Fibroblast of the aortic adventitia (primary cell): ENCODE measurements at places on chromosomes 16 and 17.
A peak's percentile ranks its signal among the peaks of the same experiment; 100 is the strongest.

- DNase-seq, result no peak
Observed at GRCh38 chr17:50861334-50861676, 4.8 kb downstream of the TOB1 start.

- peak; percentile 59 for DNase-seq
Observed at GRCh38 chr16:83574388-83574787, 233.4 kb upstream of the HSBP1 start.

DNA sequence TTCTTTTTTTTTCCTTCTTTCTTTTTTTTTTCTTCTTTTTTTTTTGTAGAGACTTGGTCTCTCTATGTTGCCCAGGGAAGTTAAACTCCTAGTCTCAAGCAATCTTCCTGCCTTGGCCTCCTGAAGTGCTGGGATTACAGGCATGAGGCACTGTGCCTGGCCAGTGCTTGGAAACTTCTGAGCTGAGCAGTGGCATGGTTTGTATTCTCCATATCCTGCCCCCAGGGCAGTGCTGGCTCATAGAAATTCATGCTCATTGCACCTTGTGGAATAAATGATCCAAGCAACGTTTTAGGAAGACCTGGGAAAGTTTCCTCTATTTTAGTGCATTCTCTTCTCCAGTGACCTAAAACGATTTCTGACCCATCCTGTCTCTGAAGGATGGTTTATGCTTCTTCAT lies 16.7 kb upstream of the SYT17 start:
- no peak for DNase-seq

- peak; percentile 73 for DNase-seq
Observed at GRCh38 chr16:57185446-57185944, 344 bp downstream of the PSME3IP1 start.

DNA sequence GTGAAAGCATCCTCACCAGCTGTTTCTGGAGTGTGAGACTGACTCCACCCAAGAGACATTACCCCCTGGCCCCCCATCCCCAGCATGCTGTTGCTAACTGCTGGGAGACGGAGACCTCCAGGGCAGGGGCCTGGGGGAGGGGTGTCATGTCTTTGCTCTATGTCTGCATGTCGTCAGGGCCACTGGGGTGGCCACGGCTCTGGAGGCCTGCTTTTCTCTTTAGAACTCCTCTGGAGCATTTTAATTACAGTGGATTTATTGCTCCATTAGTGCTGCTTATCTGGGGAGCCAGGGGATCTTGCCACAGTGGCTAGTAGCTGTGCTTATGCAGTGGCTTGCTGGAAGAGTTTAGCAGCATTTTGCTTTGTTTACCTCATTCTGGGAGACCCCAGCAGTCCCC lies 32.3 kb downstream of the CLEC16A start:
- DNase-seq, result no peak

GRCh38 chr16:66842765-66843164 lies 1.4 kb upstream of the CA7 start:
- DNase-seq, result no peak

DNA sequence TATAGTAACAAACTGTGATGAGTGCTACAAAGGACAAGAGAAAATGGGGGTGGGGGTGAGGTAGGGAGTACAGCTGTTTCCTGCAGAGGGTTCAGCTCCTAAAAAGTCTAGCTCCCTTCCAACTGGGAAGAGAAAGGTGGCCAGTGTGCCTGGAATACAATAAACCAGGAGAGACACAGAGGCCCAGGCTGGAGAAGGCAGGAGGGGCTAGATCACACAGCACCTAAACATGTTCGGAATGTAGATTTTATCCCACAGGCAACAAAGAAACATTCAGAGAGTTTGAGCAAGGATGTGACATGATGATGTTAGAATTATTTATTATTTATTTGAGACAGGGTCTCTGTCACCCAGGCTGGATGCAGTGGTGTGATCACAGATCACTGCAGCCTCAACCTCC lies 10.2 kb downstream of the TEX2 start:
- no peak for DNase-seq

GRCh38 chr17:21215935-21216334 lies 2.0 kb upstream of the TMEM11 start:
- peak; percentile 51 for DNase-seq

DNA sequence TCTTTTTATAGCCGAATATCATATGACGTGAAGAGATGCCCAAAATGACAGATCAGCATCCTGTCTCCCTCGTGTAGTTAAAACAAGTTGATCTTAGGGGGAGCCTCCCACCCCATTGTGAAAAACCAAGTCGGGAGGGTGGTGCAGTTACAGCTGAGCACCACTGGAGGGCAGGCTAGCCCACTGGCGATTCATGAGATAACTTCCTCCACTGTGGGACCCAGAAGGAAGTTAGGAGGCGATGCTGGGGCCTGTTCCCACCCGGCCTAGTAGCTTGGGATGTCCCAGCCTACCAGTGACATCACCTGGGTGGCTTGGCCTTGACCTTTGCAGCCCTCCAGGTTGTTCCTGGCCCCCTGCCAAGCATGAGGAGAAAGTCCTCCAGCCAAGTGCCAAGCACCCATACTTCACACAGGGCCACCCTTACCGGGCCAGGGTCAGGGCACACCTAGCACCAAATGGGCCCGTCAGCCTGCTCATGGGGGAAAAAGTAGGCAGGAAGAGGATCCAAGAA lies 8.1 kb upstream of the CPNE2 start:
- peak; percentile 74 for DNase-seq

- no peak for DNase-seq
Observed at GRCh38 chr17:19345067-19345460, 17.5 kb downstream of the B9D1 start.

DNA sequence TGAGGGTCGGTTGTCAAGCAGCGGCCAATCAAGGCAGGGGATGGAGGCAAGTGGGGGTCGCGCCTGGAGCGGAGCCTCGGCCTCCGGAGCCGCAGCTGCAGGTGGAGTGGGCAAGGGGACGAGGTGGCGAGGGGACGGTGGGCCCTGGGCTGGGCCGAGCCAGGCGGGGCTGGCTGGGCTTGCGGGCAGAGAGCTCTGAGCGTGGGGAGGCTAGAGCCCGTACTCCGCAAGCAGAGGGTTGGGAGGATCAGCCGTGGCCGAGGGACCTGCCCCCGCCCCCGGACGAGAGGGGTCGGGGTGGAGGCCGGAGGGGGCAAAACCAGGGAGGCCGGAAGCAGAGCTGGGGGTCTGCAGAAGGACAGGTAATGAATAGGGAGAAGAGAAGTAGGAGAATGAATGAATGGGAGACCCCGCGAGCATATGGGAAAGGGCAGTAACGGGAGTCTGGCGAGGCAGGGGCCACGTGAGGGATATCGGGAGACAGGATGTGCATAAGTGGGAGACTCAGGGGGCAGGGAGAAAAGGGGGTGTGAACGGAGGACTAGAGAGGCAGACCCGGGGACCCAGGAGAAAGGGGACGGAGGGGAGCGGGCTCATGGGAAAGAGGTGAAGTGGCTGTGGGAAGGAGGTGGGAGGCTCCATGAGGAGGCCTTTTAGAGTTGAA lies at the start of gene KATNB1:
Gene KATNB1, plus strand, starts transcription at position 16 of the 664 bp plus-strand sequence. CDS start 1,474 bp downstream, outside the sequence.
- DNase-seq, result no peak

GRCh38 chr17:79314617-79315357 lies 240.2 kb downstream of the ENGASE start:
- no peak for DNase-seq

DNA sequence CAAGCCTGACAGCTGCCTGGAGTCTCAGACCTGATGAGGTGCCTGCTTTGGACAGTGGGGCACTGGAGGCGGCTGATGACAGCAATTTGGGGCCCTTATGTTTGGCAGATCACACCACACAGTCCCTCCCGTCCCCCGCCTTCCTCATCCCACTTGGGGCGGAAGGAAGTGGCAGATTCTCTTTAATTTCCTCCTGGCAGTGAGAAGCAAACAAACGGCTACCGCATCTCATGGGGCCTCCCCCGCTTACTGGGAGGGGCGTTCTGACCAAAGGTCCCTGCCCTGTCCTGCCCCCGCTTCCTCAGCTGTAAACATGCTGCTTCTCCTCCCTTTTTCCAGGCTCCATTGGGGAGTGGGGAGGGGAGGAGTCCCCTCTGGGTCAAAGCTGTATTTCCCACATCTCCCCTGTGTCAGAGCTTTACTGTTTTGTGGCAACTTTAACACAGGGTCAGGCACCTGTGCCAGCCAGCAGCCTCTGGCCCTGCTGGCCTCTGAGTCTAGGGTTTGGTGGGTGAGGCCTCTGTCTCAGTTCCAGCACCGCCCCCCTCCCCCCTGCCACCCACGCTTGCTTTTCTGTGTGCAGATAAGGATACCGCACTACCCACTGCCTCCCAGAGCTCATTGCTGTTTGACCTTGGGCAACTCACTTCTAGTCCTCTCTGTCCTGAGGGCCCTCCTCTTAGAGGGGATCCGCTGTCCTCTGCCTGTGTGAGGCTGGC lies 5.4 kb upstream of the NFATC3 start:
- DNase-seq, result no peak

- DNase-seq, result no peak
Observed at GRCh38 chr17:63116228-63116627, 150.2 kb downstream of the TANC2 start.

GRCh38 chr17:17090642-17091103 lies 48.4 kb downstream of the MPRIP start:
- no peak for DNase-seq

DNA sequence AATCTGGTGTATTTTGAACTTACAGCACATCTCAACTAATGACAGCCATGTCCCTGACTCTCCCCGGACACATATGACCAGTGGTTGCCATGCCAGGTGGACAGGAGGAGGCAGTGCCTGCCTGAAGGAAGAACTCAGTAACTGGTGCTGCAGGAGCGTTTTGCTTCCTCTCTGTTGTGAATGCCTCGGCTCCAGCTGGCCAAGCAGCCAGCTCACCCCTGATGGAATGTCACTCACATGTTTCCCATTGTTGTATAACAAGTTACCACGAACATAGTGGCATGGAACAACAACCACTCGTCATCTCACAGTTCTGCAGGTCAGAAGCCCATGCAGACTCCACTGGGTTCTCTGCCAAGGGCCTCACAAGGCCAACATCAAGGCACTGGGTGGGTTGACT lies 20.1 kb upstream of the IRF8 start:
- DNase-seq, result peak; percentile 68

DNA sequence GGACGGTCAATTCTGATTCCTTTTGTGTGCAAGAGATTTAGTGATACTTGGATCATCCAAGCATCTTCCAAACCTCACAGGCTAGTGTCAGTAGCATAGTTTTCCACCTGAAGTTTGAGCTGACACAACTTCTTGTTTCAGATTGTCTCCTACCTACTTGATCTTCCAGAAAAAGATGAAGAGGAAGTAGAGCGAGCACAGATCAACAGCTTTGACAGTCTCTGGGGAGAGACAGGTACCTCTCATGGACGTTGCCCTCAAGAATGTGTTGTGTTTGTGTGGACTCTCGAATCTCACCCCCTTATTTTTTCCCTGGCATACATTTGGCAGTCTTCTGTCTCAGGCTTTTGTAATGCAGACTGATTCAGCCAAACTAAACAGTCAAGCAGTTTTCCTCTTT lies 47.4 kb downstream of the CYB561 start:
- no peak for DNase-seq

DNA sequence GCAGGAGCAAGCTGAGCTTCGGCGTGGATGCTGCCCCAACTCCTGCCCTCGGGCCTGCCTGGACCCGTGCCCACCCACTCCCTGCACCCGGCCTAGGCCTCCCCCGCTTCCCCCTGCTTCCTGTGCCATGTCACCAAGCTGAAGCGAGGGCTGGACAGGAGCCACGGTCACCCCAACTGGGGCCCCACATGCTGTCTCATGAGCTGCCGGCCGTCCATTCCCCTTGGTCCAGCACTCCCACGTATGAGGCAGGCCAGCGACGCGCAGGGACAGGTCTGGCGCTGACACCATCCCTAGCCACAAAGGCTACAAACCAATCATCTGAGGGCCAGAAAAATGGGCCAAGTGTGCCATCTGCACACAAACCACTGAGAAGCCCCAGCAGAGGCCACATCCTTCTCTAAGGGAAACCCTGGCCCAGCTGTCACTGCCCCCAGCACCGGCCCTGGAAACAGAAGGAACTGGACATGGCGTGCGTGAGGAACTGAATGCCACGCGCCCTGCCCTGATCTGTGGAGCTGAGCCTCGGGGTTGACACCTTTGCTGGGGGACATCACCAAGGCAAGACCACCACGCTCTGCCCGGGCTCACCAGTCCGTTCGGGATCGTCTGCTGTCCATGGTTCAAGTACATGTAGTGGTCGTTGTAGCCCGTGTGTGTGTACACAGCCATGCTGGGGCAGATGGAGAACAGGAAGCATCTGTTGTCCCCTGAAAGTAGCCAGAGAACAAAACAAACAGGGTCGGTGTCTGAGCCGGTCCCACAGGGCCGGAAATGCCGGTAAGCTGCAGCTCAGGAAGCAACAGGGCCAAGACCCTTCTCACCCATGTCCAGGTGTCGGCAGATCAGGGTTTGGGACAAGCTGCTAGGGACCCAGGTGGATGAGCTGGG lies 22.2 kb downstream of the MEAK7 start:
- DNase-seq, result no peak

DNA sequence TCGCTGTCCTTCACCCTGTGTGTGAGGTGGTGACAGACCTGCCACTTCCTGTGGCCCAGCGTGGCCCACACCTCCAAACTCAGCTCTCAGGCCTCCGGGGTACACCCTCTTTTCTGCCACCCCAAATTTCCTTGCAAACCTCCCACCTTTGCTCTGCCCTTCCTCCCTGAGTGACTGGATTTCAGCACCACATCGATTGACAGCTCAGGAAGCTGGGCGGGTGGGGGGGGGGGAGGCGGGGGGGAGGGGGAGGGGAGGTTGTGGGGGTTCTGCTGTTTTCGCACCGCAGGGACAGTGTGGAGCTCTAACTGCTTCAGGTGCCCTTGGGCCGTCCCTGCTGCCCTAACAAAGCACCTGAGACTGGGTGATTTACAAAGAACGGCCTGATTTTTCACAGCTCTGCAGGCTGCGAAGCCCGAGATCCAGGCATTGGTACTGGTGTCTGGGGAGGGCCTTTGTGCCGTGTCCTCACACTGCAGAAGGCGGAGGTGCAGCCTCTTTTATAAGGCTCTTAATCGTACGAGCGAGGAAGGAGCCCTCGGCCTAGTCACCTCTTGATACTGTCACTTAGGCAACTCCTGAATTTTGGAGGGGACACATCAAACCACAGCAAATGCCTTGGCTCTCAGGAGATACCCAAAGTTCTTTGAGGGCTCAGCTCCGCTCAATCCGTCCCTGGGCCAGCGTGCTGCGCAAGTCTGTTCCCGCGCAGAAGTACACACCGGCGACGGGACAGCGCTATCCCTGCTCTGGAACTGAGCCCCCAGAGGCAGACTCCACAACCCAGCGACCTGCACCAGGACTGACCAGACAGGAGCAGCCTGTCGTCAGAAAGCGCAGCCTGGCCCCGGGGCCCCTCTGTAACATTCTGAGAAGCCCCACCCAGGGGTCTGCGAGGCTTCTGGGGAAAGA lies 3.6 kb downstream of the NDUFAF8 start:
- no peak for DNase-seq

DNA sequence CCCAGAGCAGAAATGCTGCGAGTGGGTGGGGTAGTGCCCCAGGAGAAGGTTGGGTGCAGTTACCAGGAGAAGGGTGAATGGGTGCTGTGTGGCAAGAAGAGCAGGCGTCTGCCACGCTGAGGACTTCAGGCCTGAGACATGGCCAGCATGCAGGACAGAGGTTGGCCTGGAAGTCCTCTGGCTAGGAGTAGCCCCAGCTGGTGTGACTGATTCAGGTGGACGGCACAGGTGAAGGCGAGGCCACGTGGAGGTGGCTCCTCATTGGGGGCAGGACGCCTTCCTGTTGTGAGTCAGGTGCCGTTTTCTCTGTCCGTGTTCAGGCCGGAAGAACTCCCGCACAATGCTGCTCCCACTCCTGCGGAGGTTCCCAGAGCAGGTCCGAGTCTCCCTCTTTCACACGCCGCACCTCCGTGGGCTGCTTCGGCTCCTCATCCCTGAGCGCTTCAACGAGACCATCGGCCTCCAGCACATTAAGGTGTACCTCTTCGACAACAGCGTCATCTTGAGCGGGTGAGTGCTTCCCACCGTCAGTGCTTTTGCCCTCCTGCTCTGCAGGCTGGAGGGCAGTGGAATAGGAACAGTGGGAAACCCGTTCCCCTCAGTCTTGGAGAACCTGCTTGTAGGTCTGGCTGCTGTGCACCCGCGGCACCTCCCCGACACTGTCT lies 20.7 kb downstream of the PGS1 start:
- no peak for DNase-seq
